ENCODE measurements at places on chromosomes 2 and 18. TPM values are rescaled to one million over a fixed set of nuclear protein-coding genes. Genes with fewer than 3 reads are reported as not detected.

Gene DPP10
- not detected for polyA plus RNA-seq

Gene ALPI
- not detected for polyA plus RNA-seq

Gene BCL11A
- polyA plus RNA-seq = 1.0 TPM

- no peak overlapping the region for H3K27ac ChIP-seq
- peaks cover 4% of the 10 kb centered on the region for H3K27me3 ChIP-seq
- DNase-seq = no peak
- no peaks in the 10 kb centered on the region for H3K36me3 ChIP-seq
- no peak overlapping the region for H3K4me3 ChIP-seq
- H3K4me1 ChIP-seq = peaks cover 2% of the 10 kb centered on the region
Observed at GRCh38 chr18:3914109-3914508, 464.1 kb downstream of the TGIF1 start.

DNA sequence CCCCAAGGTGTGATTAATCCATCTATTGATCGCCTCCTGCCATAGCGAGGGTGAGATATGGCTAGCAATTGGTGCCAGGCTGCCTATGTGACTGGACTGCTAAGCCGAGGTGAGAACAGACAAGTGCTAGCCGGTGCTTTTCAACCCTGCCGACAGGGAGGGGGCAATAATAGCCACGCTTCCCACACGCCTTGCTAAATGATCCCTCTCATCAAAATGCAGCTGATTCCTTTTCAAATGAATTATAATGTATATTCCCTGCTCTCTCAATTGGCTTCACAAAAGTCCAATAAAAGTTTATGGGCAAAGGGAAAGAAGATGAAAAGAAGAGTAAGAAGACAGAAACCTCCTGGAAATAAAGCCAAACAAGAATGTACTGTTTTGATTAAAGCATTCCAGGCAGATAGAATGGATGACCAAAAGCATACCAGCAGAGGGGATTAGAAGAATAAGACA is 235.6 kb downstream of the ICOS start:
- DNase-seq = no peak
- H3K27me3 ChIP-seq = peaks cover 16% of the 10 kb centered on the region
- no peak overlapping the region for H3K4me3 ChIP-seq
- no peak overlapping the region for H3K27ac ChIP-seq

- H3K4me3 ChIP-seq = no peak overlapping the region
- no peaks in the 10 kb centered on the region for H3K4me1 ChIP-seq
- H3K27ac ChIP-seq = no peak overlapping the region
- no peaks in the 10 kb centered on the region for H3K27me3 ChIP-seq
Observed at GRCh38 chr18:42157878-42158277, 202.8 kb downstream of the PIK3C3 start.

DNA sequence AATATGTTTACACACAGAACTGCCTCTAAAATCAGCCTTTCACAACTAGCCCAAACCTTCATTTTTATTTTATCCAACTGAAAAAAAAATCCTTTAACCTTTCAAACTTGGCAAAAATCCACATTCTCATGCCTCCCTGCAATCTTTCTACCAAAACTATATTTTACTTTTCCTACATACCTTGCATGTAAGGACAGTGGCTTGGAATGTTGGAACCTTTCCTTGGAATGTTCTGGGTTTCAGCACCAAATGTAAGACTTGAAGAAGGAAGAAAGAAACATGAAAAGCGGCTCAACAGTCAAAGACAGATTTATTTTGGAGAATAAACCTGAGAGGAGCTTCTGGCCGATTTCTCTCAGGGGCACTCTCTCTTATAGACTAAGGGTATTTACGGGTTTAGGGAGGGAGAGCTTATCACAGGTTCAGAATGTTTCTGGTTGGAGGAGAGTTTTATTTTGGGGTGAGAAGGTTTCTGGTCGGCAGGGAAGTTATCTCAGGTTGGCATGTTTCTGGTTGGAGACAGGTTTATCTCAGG is 79.7 kb downstream of the RRM2 start:
- DNase-seq = peak; percentile 43
- no peak overlapping the region for H3K27ac ChIP-seq
- no peak overlapping the region for H3K4me3 ChIP-seq
- no peaks in the 10 kb centered on the region for H3K4me1 ChIP-seq

Data from IMR-90 (cell line).